Head of caudate nucleus (tissue), 42 donors: ENCODE measurements at places on chromosomes 16 and 17.
A peak's percentile ranks its signal among the peaks of the same experiment; 100 is the strongest.

- no peak for DNase-seq
These were observed 172.8 kb upstream of the PSMD7 start for GRCh38 chr16:74123826-74124225.

GRCh38 chr17:43051969-43052368 lies 26.9 kb downstream of the RND2 start:
- DNase-seq = no peak

DNA sequence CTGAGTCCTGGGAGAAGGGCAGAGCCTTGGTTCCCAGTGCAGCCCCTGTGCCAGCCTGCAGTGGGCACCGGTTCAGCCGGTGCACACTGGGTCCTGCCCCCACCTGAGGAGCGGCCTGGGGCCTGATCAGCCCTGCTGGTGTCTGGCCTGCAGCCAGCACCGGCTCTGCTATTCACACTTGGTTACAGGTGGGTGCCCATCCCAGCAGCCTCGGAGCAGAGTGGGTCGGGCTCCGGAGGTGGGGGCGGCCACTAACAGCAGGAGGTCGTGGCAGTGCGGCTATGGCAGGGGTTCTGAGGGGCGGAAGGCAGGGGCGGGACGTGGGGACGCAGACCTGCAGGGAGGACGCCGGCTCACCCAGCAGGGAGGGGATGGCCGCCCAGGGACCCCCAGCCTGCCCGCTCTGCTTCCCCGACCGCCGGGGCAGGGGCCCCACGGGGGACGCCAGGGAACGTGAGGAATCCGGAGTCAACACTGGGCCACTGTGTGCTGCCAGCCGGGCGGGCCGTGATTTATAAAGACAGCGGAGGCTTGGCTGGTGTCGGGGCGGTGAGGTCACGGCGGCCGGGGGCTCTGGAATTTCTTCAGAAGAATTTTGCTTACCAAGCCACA lies 20.3 kb downstream of the METRNL start:
- no peak for DNase-seq

GRCh38 chr16:50334106-50334975 lies 34.4 kb downstream of the BRD7 start:
- no peak for DNase-seq

- no peak for DNase-seq
These were observed 64.6 kb downstream of the CDK5R1 start for GRCh38 chr17:32551186-32551955.

GRCh38 chr17:73261952-73262675 lies 434 bp upstream of the CPSF4L start:
- DNase-seq = peak; percentile 65

DNA sequence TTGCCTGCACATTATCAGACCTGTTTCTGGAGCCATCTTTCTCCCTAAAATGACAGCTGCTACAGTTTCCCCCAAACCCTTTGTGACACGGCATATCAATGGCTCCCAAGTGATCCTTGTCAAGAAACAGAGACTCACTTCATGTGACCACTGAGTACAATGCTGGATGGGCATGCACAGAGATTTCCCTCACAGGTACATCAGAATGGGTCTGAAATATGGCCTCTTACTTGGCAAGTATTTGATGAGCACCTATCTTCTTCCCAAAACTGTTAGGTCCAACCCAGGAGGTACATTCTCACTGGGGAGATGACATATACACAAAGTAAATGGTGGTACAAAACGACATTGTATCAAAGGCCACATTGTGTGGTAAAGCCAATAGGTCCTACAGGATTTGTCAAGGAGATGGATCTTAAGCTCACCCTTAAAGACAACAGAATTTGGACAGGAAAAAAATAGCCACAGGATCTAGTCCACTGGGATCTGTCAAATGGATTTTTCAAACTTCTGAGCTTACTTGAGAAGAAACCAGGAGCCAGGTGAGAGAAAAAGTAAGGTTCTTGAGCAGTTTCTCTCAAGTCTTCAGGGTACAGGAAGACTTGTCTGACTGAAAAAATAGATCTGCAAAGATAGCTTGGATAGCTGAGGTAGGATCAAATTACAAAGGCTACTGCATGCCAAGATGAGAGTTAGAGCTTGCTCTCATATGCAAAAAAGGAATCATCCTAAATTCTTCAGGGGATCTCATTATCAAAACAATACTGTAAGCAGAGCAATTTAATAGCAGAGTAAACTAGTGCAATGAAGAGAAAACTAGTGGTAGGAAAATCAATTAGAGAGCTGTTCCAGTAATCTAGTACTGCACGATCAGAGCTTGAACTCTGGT lies 28.8 kb downstream of the RNF43 start:
- no peak for DNase-seq

DNA sequence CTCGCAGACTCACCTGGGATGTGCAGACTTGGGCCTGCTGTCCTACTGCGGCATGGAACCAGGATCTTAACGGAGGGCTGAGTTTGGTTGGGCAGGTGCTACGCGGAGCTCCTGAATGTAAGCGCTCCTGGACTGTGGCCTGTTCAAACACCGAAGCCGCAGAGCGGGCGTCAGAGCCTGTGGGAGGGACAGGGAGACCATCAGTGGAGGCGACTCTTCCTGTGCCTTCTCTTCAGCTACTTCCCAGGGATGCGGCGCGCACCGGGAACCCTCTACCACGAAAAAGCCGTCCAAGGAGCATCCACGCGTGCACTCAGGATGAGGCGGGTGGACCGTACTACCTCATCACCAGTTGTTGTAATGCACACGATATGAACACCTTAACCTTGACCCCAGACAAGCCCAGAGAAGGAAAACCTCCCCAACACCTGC lies 2.0 kb downstream of the USP36 start:
- no peak for DNase-seq

DNA sequence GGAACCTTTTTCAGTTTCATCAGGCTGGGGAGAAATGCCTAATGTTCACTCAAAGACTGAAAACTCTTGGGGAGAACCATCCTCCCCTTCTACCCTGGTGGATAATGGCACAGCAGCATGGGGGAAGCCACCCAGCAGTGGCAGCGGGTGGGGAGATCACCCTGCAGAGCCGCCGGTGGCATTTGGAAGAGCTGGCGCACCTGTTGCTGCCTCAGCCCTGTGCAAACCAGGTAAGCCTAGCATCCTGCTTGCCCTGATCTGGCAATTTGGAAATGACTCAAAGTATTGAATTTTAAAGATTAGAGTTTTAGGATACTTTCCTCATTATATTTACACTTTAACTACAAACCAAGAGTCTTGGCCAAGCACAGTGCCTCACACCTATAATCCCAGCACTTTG lies 63.8 kb downstream of the TMC6 start:
- DNase-seq = no peak

DNA sequence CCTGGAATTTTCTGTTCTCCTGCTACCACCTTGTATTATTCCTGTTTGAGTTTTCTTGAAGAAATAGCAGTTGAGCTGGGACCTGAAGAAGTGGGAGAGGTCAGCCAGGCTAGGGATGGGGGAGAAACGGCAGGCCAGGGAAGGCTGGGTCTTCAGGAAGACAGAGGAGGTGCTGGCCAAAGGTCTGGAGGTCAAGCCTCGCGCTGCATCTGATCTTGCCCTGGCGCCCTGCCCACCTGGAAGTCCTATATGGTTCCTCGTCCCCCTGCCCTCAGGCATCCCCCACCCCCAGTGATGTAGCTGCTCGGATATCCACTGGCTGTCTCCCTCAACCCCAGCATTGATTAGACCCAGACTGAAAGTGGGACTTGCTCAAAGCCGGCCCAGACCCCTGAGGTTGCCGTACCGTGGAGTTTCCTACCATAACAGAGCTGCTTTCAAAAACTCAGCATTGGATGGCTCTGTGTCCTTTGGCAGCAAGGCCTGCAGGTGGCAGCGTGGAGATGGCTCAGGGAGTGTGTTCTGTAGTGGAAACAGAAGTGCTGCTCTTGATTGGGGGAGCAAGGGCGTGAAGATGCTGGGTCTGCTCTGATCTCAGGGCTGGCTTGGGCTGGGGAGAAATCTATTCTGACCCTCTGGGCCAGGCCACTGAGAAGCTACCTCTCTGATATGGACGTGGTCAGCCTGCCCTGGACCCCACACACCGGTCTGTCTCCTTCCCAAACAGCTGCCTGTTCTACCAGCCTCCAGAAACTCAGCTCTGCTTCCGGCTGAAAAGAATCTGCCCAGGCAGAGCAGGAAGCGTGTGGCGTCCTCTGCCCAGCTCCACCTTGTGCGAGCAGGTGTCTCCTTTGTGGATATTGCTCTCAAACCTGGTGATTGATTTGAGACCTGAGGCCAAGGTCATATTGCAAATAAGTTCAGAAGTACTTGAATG lies 107.0 kb upstream of the CACNG5 start:
- DNase-seq = peak; percentile 83

DNA sequence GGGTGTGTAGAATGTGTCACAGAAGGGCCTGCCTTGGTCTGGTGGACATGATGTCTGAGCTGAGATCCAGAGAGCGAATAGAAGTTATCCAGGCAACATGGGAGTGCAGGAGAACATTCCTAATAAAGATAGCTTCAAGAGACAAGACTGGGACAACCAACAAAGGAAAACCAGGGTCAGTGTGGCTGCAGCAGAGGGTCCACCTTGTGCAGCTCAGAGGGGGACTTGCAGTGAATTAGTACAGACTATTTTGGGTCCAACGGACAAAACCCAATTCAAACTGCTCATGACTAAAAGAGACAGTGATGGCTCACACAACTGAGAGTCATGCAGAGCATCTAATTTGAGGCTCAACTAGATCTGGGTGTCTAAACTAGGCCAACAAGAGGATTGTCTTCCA lies 192.1 kb downstream of the CBLN1 start:
- DNase-seq = no peak

DNA sequence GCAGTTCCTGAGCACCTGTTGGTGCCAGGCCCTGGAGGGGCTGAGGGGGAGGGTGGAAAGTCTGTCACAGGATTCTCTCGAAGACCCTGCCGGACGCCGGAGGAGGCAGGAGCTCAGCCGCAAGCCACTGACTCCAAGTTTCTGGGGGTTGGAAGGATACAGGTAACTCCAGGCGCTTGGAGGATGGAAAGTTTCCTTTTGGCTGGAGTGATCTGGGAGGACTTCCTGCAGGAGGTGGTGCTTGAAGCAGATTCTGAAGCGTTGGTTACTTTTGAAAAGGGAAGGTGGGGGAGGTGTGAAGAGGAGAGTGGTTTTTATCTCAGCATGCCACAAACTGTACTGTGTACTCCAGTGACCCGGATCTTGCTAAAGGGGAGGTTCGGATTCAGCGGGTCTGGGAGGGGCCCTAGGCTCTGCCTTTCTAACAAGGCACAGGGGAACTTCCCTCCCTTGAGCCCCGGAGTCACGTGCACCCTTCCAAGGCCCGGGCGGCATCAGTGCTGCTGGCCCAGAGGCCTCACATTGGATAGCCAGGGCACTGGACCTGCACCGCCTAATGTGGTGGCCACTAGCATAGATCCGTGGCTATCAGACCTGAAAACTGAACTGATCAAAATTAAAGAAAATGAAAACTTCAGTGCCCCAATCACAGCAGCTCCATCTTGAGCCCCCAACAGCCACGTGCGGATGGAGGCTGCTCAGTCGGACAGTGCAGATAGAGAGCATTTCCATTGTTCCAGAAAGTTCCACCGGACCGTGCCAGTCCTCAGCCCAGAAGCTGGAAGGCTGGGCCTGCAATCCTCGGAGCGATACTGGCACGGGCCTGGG lies 42.2 kb upstream of the GSE1 start:
- no peak for DNase-seq

- no peak for DNase-seq
These were observed at the start of gene CCDC154 for GRCh38 chr16:1443980-1444729. TSS of gene CCDC154 (minus strand) at chr16:1444556. CDS start at chr16:1444322, 234 bp downstream.

- no peak for DNase-seq
These were observed 31.6 kb downstream of the CFDP1 start for GRCh38 chr16:75401691-75402090.

GRCh38 chr17:82019690-82020571 lies 2.7 kb downstream of the CENPX start:
- DNase-seq = peak; percentile 47
